ENCODE measurements at places on chromosomes 16 and 17.

GRCh38 chr17:41799366-41799765, 12.4 kb downstream of the P3H4 start:
- DNase-seq: no peak

- no peak for DNase-seq
Measured at GRCh38 chr16:1282324-1282973, 26.6 kb downstream of the TPSD1 start.

DNA sequence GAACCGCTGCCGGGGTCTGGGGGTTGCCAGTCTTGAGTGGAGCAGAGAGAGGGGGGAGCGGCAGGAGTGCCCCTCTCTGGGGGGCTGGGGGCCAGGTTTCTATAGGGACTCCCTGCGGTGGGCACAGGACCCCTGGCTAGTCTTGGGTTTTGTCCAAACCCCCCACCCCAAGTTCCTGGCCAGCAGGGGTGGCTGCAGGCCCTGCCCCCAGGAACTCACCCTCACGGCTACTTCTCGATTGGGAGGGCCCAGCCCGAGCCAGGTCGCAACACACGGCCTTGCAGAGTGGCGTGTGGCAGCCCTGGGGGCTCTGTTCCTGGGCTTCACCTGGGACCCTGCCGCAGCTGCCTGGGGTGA, 601 bp downstream of the CDH15 start:
- no peak for DNase-seq

- DNase-seq: no peak
Measured at GRCh38 chr17:62666801-62667591, 39.5 kb downstream of the MRC2 start.

DNA sequence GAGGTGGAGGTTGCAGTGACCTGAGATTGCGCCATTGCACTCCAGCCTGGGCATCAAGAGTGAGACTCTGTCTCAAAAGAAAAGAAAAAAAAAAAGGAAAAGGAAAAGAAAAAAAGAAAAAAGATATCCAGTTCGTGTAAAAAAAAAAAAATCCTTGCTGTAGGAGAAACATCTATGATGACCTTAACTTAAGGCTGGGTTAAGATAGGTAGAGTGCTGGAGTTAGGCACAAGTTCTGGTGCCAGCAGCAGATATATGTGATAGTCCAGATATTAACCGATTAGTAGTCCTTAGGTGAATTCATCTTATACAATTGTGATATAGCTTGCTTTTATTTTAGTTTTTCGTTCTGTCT, 17.2 kb downstream of the PSMD11 start:
- no peak for DNase-seq
